ENCODE measurements at places on chromosomes 7 and 10.

DNA sequence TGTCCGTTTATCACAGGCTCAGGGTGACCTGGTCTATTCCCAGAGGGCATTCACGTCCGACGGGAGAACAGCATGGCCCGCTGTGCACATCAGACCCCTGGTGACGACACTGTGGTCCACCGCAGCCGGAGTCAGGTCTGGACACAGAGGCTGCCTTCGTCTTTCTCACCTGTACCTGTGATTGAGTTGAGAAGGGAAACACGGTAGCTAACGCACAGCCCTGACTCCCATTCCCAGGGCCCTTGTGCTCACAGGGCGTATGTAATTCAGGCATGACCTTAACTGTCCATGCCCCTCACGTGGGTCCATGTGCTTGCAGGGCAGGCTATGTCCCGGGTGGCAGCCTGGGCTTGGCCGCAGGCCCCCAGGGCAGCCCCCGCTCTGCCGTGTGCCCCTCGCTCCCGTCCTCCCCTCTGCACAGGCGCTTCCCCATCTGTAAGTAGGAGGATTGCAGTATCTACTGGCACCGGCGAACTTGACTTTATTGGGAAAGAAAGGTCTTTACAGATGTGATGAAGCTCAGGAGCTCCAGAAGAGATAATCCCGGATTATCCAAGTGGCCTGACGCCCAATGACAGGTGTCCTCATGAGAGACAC is 221.3 kb upstream of the TCERG1L start:
- DNase-seq, result no peak

GRCh38 chr10:73759512-73760115 is 15.4 kb downstream of the SEC24C start:
- peak; percentile 87 for DNase-seq

DNA sequence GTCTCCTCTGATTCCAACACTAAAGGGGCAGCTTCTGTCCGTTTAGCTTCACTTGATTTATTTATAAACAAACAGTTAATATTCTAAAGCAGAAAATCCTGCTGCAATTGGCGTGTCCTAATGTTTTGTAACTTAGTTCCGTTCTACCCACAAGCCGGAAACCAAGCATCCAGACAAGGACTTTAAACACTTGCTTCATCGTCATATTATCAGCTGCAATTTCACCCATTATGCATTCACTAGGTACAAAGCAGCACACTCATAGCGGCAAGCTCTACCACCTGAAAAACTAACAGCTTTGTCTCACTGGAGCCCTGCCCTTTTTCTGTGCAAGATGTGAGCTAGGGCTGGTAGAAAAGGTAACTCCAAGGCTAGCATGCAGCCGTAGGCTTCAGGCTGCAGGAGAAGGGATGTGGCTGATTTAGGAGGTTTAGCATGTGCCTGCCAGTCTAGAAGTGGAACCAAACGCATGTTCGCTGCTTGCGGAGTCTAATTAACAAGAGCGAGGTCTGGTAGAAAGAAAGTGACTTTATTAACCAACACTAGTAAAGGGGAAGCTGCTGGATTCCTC is 43.7 kb upstream of the BPGM start:
- no peak for DNase-seq

GRCh38 chr10:33489501-33490176 is 155.2 kb upstream of the NRP1 start:
- DNase-seq, result no peak

DNA sequence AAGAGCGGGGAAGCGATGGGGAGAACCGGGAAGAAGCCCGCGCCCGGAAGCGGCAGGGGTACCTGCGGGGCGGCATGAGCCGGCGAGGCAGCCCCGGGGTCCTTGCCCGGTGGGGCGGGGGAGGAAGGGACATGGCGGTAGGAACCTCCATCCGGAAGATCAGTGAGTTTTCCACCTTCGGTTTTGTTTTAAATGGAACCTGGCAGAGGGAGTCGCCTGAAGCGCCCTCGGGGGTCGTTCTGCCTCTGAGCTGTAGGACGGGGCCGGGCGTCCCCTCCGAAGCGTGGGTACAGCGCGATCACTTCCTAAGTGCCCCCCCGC is 471 bp downstream of the PFKP start:
- DNase-seq, result no peak
